ENCODE measurements at places on chromosomes 2 and 18. TPM values are rescaled to one million over a fixed set of nuclear protein-coding genes. Genes with fewer than 3 reads are reported as not detected.
A peak's percentile ranks its signal among the peaks of the same experiment; 100 is the strongest.

DNA sequence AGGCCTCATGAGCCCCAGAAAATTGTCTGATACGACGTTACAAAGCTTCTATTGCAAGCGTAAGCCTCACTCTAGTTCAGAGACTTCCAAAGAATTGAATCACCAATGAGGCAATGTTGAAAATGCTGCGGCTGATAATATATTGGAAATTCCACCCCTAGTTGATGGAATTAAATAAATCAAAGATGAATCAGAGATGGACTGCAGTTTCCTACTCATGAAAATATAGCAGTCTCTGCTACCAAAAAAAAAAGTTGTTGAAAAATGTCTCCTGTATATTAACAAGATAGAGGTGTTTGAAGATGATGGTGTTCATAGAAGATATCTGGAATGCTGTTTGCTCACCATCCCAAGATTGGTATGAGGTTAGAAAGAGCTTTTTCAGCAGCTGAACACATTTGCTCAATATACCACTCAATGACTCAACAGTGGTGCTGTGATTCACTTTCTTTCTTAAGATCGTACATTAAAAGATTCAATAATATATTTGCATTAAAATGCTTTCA lies 99.8 kb upstream of the ARHGAP28 start:
- no peak for DNase-seq

DNA sequence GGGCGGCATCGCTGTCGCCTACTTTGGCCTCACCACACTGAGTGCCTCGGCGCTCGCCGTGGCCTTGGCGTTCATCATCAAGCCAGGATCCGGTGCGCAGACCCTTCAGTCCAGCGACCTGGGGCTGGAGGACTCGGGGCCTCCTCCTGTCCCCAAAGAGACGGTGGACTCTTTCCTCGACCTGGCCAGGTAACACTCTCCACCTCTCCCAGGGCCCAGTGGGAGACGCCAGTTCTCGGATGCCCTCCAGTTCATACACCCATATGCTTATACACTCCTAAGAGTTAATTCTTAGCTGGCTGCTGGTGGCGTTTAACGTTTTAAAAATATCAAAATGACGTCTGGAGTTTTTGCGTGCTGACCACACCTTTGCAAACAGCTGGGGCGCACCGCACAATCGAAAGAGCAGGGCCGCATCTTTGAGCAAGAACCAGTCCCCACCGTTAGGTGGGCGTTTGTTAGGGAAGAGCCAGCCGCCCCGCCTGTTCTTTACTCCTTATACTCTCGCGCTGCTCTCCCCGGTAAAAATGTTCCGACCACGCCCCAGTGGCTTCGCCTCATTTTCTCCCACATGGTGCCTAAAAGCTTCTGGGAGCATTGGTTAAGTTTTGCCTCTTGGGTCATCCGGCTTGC lies 899 bp downstream of the SLC1A4 start:
- DNase-seq, result no peak

Gene FLACC1
- 0.07 TPM for polyA plus RNA-seq

Gene SOS1
- polyA plus RNA-seq, result 17.0 TPM

Gene SIX3
- polyA plus RNA-seq, result 0.73 TPM

GRCh38 chr2:10535703-10536102 lies 87.6 kb upstream of the ODC1 start:
- no peak for DNase-seq

GRCh38 chr2:24404491-24404921 lies 44.2 kb upstream of the ITSN2 start:
- no peak for DNase-seq

Gene IGFBP2
- 21.1 TPM for polyA plus RNA-seq

DNA sequence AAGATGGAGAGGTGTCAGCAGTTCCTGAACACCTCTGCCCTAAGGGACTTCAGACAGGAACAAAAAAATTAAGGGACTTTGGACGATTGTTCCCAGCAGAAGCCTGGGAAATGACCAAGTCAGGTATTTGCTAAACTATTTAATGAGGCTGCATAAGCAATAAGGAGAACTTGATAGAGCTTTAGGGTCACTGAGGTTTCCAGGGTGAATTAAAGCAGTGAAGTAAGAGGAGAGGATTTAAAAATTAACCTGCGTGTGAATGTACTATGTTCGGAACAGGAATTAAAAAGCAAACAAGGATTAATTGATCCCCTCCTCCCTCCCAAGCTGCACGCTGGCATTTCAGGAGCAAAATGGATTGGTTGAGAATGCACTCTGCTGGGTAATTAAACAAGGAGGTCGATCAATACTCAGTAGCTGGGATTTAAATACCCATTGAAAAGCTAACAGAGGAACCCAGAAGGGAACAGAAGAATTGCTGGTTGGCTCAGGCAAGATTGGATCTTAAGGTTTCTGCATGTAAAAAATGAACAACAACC lies 157.2 kb downstream of the RNF152 start:
- DNase-seq, result no peak

- peak; percentile 69 for DNase-seq
Observed at GRCh38 chr2:8412082-8412481, 269.8 kb upstream of the ID2 start.

Gene AFF3
- not detected for polyA plus RNA-seq

DNA sequence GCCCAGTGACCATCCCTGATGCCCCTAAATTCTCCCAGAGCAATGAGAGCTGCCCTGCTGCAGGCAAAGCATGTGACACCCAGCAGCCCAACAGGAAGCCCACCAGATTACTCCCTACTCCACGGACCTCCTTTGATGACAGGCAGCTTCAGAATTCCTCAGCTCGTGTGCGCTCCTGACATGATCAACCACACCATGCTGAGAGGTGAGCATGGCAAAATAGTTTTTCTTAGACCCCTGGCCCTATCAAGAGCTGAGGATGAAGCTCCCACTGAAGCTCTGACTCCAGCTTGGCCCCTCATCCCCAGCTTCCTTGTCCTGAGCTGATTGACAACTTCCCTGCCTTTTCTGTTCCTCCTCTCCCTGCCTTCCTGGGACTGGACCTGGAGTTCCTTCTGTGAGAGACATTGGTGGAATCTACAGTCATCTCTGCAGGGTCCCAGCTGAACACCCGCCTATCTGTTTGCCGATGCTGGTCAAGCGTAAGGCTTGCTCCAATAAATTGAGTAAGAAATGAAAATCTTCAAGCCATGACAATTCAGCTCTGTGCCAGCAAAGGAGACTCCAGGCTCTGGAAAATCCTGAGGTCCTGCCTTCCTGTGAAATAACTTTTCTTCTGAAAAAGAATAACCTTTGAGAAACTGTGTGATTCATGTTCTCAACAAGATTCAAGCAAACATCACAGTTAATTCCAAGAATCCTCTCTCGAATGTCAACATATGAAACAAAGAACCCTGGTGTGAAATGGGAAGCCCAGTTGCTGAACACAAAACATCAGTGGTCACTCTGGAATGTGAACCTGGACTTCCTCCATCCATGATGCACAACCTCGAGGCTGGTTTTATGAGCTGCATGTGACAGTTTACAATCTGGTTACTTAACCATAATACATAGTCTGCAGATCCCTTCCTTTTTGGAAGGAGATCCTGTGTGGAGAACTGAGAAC lies 201.1 kb downstream of the SPP2 start:
- peak; percentile 91 for DNase-seq

Gene VIL1
- polyA plus RNA-seq, result 1.2 TPM

DNA sequence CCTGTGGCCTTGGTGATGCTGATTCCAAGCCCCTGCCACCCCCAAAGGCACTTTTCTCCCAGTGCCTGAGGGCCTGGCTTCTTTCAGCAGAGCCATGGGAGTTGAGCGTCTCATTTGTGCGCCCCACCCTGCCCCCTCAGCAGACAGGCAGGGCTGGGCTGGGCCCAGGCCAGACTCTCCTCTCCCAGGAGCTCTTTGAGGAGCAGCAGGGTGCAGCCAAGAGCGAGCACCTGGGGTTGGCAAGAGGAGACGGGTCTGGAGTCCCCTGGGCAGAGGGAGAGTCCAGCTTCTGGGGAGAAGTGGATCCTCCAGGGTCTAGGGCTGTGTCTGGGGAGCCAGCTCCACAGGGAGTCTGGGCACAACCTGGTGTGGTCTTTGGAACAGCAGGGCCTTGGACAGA lies 21.2 kb downstream of the NPPC start:
- no peak for DNase-seq

DNA sequence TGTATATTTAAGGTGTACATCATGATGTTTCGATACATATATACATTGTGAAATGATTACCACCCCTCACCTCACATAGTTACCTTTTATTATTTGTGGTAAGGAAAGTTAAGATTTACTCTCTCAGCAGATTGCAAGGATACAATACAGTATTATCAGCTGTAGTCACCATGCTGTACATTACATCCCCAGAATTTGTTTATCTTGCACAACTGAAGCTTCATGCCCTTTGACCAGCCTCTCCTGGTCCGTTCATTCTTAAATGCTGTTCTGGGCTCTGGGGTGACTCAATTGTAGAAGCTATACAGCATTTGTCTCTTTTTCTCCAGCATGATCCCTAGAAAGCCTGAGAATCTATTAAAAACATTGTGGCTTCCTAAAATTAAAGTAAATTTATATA lies 90.8 kb downstream of the PTPRM start:
- no peak for DNase-seq
